ENCODE measurements at places on chromosomes 7 and 10. TPM values are rescaled to one million over a fixed set of nuclear protein-coding genes. Genes with fewer than 3 reads are reported as not detected.

Gene IGF2BP3
- 52.6 TPM for total RNA-seq

Gene AKR1C8
- not detected for total RNA-seq

Gene NME8
- not detected for total RNA-seq

Gene MEPCE
- 29.6 TPM for total RNA-seq

Gene AGR3
- total RNA-seq = not detected
